CD14-positive monocyte (primary cell): ENCODE measurements at places on chromosomes 2 and 18. TPM values are rescaled to one million over a fixed set of nuclear protein-coding genes. Genes with fewer than 3 reads are reported as not detected.

- no peaks in the 10 kb centered on the region for H3K27me3 ChIP-seq
- no peaks in the 10 kb centered on the region for H3K4me1 ChIP-seq
- no peaks in the 10 kb centered on the region for H3K36me3 ChIP-seq
- H3K27ac ChIP-seq = no peak overlapping the region
- H3K4me3 ChIP-seq = no peak overlapping the region
- DNase-seq = no peak
These were observed 225.0 kb upstream of the DOK6 start for GRCh38 chr18:69175681-69176080.

KLHL29 gene
- polyA plus RNA-seq = not detected

DNA sequence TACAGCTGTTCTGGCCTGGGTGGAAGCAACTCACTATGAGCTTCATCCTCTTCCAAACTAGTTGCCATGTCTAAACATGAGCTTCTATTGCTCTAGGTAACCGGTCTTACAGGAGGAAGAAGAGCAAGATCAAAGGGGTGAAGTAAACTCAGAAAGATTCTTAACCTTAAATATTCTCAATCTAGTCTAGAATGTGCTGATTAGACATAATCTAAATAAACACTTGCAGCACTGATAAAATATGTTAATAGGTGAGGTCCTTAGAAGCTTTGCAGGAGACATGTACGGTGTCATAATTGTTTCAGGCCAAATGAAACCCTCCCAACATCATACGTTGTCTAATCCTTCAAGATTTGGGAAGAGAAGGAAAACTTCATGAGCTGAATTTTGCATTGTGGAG is 431.6 kb upstream of the FSHR start:
- no peak overlapping the region for H3K4me3 ChIP-seq
- H3K36me3 ChIP-seq = no peaks in the 10 kb centered on the region
- no peaks in the 10 kb centered on the region for H3K4me1 ChIP-seq

GRCh38 chr2:36559221-36559942 is 38.6 kb downstream of the FEZ2 start:
- no peak for DNase-seq
- no peaks in the 10 kb centered on the region for H3K27me3 ChIP-seq
- peaks cover 41% of the 10 kb centered on the region for H3K4me1 ChIP-seq

B3GNT2 gene
- 18.0 and 34.7 TPM in 2 replicates for polyA plus RNA-seq

OR6B2 gene
- not detected for polyA plus RNA-seq

DLGAP1 gene
- polyA plus RNA-seq = 0.42 TPM

MARCO gene
- polyA plus RNA-seq = 12.7 and 17.1 TPM in 2 replicates

- no peaks in the 10 kb centered on the region for H3K4me1 ChIP-seq
- no peak for DNase-seq
- H3K36me3 ChIP-seq = no peaks in the 10 kb centered on the region
- no peak overlapping the region for H3K4me3 ChIP-seq
- H3K27me3 ChIP-seq = no peaks in the 10 kb centered on the region
- no peak overlapping the region for H3K27ac ChIP-seq
These were observed 24.2 kb downstream of the TNS1 start for GRCh38 chr2:217978536-217979150.

DNA sequence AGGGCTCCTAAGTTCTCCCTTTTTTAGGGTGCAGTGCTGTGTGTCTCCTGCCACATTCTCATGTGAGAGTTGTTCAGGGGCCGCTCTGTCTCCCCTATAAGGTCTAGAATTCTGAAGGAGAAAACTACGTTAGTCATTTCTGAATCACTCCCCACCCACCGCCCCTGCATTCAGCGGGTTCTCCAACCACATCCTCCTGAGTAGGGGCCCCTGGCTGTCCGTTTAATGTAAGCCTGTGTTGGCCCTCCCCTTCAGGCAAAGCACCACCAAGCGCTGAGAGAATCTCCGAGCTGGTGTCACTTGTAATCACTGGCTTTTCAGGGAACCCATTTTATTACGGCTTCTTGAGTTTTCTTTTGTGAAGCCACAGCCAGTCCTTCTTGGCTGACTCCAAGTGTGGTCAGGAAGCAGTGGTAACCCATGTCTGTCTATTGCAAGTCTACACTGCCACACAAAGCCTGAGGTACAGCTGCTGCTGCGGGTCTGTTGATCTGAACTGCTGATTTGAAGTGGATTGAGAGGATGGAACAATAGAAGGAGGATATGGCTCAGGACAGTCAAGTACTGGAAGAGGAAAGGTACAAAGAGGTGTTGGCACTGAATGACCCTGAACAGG is 16.9 kb downstream of the LCT start:
- no peaks in the 10 kb centered on the region for H3K36me3 ChIP-seq
- no peak overlapping the region for H3K27ac ChIP-seq
- no peak for DNase-seq
- no peak overlapping the region for H3K4me3 ChIP-seq
- H3K27me3 ChIP-seq = no peaks in the 10 kb centered on the region

TM4SF20 gene
- polyA plus RNA-seq = not detected

NCKAP1 gene
- polyA plus RNA-seq = not detected

CDK15 gene
- polyA plus RNA-seq = not detected

GRB14 gene
- polyA plus RNA-seq = not detected in 2 replicates

DNA sequence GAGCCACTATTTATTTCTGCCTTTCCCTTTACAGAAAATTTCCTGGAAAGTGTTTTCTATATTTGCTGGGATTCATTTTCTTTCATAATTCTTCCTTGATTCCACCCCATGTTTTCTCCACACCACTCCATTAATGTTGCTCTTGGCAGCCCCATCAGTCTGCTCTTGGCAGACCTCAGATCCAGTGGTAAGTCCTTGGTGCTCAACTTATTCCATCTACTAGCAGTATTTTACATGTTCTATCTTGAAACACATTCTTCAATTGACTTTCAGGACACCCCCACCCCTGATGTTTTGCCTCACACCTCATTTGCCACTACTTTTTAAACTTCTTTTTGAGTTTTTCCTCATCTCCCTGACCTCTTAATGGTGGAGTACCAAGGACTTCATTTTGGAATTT is 65.0 kb downstream of the HNMT start:
- peaks cover 34% of the 10 kb centered on the region for H3K4me1 ChIP-seq
- no peak overlapping the region for H3K27ac ChIP-seq
- H3K4me3 ChIP-seq = no peak overlapping the region
- H3K36me3 ChIP-seq = no peaks in the 10 kb centered on the region

DNA sequence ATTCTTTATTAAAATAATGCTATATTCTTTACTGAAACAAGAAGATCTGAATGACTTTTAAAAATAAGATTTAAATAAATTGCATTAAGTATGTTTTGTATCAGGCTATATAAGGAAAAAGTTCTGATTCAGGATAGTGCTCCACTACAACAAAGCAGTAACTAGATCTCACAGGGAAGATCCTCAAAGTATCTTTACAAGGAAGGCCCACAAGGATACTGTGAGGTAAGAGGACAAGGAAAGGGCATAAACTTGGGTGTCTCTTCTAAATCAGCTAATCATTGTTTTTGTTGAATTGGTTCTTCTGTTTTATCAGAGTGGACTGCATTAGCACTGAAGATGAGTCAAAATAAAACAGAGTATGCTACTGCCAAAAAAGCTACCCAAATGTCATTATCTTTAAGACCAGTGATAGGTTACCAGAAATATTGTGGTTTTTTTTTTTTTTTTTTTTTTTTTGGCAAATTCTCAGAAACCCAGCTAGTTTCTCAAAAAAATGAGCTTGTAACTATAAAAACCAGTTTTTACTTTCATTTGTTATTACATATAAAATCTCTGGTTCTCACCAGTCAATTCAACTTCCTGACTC is 160.9 kb downstream of the BAZ2B start:
- no peak overlapping the region for H3K4me3 ChIP-seq
- H3K36me3 ChIP-seq = peaks cover 15% of the 10 kb centered on the region
- H3K27ac ChIP-seq = no peak overlapping the region
- DNase-seq = no peak
- H3K27me3 ChIP-seq = no peaks in the 10 kb centered on the region

TMX3 gene
- polyA plus RNA-seq = 12.7 and 37.7 TPM in 2 replicates

DNA sequence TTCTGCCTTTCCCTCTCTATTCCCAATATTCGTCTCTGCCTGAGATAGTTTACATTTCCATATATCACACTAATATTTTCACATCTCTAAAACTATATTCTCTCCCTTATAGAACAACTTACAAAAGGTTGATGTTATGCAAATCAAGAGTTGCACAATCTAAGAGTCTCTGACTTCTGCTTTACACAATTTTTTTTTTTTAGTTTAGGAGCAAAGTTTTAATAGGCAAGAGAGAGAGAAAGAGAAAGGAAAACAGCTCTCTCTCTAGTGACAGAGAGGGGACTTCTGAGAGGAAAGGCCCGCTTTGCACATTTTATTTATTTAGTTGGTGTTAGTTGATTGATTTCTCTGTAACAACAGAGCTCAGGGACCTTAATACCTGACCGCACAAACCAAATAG is 380.2 kb downstream of the TXNL1 start:
- no peaks in the 10 kb centered on the region for H3K27me3 ChIP-seq
- H3K36me3 ChIP-seq = no peaks in the 10 kb centered on the region
- H3K27ac ChIP-seq = no peak overlapping the region
- H3K4me3 ChIP-seq = peak overlapping the region; percentile 41
- H3K4me1 ChIP-seq = peaks cover 21% of the 10 kb centered on the region

AMER3 gene
- not detected in 2 replicates for polyA plus RNA-seq

SAG gene
- not detected for polyA plus RNA-seq

DNA sequence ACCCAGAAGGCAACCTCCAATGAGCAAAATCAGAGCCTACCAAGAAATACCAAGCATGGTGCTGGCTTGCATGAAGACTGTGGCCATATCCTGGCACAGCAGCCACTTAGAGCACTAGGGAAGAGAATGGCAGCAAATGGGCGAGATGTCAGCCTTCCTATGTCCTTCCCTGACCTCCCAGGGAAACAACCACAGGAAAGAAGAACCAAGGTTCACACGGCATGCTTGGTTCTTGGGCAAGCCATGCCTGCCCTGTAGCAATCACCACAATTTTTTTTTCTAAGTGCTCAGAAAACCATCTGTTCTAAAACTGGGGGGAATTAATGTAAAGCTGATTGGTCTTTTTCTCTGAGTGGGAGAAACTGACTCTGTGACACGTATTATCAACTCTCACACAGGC is 27.8 kb downstream of the GALNT14 start:
- H3K4me1 ChIP-seq = no peaks in the 10 kb centered on the region
- H3K27me3 ChIP-seq = no peaks in the 10 kb centered on the region
- no peak overlapping the region for H3K27ac ChIP-seq
- DNase-seq = no peak

DQX1 gene
- not detected for polyA plus RNA-seq

- H3K27ac ChIP-seq = no peak overlapping the region
- H3K36me3 ChIP-seq = no peaks in the 10 kb centered on the region
- H3K4me1 ChIP-seq = no peaks in the 10 kb centered on the region
- no peak overlapping the region for H3K4me3 ChIP-seq
- no peaks in the 10 kb centered on the region for H3K27me3 ChIP-seq
These were observed 100.7 kb downstream of the MYT1L start for GRCh38 chr2:2230433-2230817.

REG3A gene
- polyA plus RNA-seq = not detected

IL36B gene
- polyA plus RNA-seq = not detected

DNA sequence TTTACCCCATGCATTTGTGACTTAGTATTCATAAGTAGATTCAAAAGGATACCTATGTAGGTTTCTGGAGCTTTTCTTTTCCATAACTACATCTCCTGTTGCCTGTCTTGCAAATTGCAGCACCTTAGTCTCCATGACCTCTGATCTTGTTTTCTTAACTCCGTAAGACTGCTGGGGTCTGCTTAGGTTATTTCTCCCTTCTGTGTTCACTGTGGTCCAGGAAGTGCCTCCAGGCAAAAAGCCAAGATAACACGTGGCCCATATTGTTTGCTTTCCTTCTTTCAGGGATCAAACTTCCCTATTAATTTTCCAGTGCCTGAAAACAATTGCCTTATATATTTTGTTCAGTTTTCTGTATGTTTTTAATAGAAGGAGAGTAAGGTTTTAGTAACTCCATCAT is 86.4 kb downstream of the GCA start:
- no peak overlapping the region for H3K4me3 ChIP-seq
- DNase-seq = no peak
- no peak overlapping the region for H3K27ac ChIP-seq
- no peaks in the 10 kb centered on the region for H3K27me3 ChIP-seq
- no peaks in the 10 kb centered on the region for H3K36me3 ChIP-seq

- no peak overlapping the region for H3K4me3 ChIP-seq
- no peaks in the 10 kb centered on the region for H3K36me3 ChIP-seq
- no peaks in the 10 kb centered on the region for H3K4me1 ChIP-seq
- H3K27me3 ChIP-seq = no peaks in the 10 kb centered on the region
- H3K27ac ChIP-seq = no peak overlapping the region
These were observed 335.3 kb downstream of the DLGAP1 start for GRCh38 chr18:4119813-4120212.

DNA sequence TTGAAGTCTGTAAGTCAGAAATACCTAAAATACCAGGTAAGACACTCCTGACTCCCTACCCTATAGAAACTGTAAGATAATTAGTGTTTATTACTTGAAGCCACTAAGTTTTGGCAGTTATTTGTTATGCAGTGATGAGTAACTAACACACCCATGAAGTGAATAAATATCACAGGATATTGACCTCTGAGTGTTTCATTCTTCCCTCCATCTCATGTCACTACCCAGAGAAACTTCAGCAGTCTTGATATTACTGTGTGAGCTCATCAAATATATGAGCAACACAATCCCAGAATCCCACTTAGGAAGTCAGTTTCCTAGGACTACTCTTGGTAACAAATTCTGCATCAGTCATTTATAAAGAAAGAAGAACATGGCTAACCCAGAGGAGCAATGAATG is 529.7 kb downstream of the FBXO15 start:
- DNase-seq = no peak
- no peaks in the 10 kb centered on the region for H3K4me1 ChIP-seq
- no peaks in the 10 kb centered on the region for H3K27me3 ChIP-seq
- H3K27ac ChIP-seq = no peak overlapping the region
- no peaks in the 10 kb centered on the region for H3K36me3 ChIP-seq

DNA sequence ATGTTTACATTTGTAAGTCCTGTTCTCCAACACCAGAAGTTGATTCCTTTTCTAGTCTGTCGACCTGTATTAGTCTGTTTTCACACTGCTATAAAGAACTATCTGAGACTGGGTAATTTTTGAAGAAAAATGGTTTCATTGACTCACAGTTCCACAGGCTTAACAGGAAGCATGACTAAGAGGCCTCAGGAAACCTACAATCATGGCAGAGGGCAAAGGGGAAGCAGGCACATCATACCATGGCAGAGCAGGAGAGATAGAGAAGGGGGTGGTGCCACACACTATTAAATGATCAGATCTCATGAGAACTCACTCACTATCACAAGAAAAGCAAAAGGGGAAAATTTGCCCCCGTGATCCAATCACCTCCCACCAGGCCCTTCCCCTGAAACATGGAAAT is 112.8 kb upstream of the MAP3K20 start:
- H3K4me1 ChIP-seq = peaks cover 12% of the 10 kb centered on the region
- no peaks in the 10 kb centered on the region for H3K27me3 ChIP-seq
- H3K36me3 ChIP-seq = no peaks in the 10 kb centered on the region
- no peak overlapping the region for H3K4me3 ChIP-seq
- DNase-seq = peak; percentile 93

ONECUT2 gene
- not detected for polyA plus RNA-seq
